ENCODE measurements at places on chromosomes 5 and 9.
A peak's percentile ranks its signal among the peaks of the same experiment; 100 is the strongest.

GRCh38 chr5:177358370-177358819 lies 671 bp downstream of the RGS14 start:
- no peak for DNase-seq

- no peak for DNase-seq
These were observed 20.2 kb downstream of the SIL1 start for GRCh38 chr5:139177809-139178588.

- no peak for DNase-seq
These were observed 266.2 kb downstream of the SPATA31D1 start for GRCh38 chr9:82254646-82255367.

DNA sequence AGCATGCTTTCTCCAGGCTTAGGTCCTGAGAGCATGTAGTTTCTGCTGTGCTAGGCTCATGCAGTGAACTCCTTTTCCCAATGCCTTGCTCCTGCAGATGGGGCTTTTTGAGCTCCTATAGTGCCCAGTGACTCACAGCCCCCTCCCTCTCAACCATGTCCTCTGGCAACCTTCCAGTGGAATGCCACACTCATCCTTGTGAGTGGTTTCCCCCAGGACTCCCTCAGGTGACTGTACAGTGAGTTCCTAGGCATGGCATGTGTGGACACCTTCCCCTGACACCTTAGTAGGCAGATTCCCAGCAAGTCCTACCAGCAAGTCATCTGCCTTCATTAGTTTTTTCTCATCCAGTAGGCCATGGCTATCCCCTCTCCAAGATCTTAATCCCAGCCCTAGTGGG lies 72.4 kb upstream of the CXCL14 start:
- peak; percentile 2 for DNase-seq

DNA sequence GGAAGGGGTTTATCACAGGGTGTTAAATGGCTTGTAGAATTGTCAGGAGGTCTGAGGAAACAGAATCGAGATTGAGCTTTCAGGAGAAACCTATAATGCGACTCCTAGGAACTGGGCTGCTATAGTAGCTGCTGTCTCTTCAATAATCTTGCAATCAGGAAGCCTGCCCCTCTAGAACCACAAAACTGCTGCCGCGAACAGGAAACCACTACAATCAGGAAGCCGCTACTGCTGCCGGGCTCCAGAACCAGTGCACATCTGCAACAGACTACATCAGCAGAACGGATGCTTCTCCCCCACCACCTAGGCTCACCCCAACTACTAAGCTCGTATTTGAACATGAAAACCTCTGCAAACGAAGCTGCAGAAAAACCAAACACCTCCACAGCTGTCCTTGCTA lies 31.6 kb downstream of the TNFSF8 start:
- DNase-seq = no peak

DNA sequence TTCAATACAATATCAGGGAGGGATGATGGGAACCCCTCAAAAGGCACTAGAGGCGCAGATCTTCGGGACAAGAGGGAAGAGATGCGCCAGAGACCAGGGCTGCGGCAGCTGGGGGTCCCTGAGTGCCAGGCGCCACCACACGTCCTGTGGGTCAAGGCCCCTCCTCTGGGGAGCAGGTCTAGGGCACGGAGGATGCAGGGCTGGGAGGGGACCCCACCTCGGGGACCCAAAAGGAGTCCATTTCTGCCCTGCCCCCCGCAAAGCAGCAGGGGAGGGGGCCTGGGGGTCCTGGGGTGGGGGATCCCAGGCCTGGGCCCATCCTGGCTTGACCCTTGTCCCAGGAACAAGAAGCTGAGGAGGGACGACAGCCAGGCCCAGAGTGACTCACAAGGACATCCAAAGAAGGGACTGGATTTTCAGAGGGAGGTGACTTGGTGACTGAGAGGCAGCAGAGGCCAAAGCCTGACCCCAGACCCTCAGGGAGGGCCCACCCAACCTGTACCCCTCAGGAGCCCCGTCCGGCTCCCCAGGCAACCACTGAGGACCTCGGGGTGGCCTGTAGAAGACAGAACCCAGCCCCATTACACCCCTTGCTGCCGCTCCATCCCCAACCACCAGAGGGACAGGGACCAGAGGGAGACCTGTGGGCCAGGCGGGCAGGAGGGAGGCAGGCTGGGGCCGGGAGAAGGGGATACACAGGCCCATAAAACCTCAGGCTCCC lies 54.2 kb downstream of the LRSAM1 start:
- peak; percentile 43 for DNase-seq

GRCh38 chr5:138961221-138961620 lies 86.1 kb upstream of the LRRTM2 start:
- DNase-seq = no peak

- DNase-seq = no peak
These were observed 152.3 kb downstream of the NR3C1 start for GRCh38 chr5:143251190-143251589.

DNA sequence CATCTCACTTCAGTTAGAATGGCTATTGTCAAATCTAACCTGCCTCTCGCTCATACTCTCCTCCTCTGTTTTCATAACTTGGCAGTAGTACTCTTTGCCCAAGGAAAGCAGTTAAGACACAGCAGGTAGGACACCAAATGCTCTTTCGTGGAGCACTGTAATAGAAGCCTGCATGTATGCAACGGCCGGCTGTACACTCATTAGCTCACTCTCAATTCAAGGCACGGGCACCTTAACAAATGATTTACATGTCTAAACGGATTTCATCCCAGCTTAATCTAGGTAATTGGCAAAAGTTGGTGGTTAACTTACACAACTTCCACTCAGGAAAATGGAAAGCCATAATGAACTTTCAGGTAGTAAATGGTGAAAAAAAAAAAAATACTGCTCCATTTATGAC lies 14.9 kb downstream of the DEPDC1B start:
- DNase-seq = no peak

DNA sequence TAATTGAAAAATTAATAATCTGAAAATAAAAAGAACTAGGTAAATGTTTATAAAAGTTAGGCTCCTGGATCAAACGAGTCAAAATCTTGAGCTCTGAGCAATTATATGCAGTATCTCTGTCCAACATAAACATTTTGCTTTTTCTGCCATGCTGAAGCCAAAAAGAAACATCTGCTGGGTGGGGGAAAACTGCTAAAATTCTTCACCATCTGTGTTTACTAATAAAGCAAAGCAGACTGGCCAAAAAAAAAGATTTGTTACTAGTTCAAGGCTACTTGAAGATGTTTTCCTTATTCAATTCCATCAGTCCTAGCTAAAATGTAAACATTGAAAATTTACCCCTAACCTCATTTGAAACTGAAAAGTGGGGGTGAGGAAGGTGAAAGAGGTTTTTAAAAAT lies 29.7 kb downstream of the GTF3C4 start:
- no peak for DNase-seq

DNA sequence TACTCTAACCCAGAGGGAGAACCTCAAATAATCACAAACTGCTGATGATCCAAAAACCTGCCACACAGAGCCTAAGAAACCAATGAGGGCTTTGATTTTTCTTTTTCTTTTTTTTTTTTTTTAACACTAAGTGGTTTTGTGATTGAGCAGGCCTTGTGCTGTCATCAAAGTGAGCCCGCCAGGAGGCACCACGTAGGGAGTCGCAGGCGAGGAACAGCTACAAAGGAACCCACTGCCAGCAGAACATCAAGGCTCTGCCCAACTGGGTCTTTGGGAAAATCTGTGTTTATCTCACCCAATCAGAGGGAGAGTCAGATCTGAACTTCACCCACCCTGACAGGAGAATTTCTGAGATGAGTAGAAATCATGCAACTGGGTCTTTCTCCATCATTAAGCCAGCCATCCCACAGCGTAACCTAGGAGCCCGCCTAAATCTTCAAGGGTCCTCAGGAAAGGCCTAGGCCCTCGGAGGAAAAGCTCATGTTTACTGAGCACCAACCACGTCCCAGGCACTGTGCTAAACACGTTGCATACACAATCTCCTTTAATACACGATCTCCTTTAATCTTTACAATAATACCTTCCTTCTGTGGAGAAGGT lies 126.9 kb upstream of the FSTL4 start:
- DNase-seq = no peak

- DNase-seq = no peak
These were observed 81.6 kb downstream of the PLPP1 start for GRCh38 chr5:55453211-55453610.

- no peak for DNase-seq
These were observed 29.6 kb upstream of the GRXCR2 start for GRCh38 chr5:145902421-145902820.

- DNase-seq = no peak
These were observed 258.0 kb downstream of the YTHDC2 start for GRCh38 chr5:113771483-113771882.

GRCh38 chr5:15326932-15327331 lies 173.0 kb upstream of the FBXL7 start:
- DNase-seq = no peak

GRCh38 chr5:42583322-42583721 lies 160.1 kb downstream of the GHR start:
- DNase-seq = peak; percentile 73

GRCh38 chr9:70065572-70065971 lies 21.9 kb downstream of the MAMDC2 start:
- no peak for DNase-seq

GRCh38 chr9:129458663-129459546 lies 162.0 kb downstream of the C9orf50 start:
- no peak for DNase-seq

DNA sequence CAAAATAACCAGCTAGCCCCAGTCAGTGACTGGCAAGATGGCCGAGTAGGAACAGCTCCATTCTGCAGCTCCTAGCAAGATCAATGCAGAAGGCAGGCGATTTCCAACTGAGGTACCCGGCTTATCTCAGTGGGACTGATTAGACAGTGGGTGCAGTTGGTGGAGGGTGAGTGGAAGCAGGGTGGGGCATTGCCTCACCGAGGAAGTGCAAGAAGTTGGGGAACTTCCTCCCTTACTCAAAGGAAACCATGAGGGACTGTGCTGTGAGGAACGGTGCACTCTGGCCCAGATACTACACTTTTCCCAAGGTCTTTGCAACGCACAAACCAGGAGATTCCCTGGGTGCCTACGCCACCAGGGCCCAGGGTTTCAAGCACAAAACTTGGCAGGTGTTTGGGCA lies 9.6 kb upstream of the BTNL8 start:
- no peak for DNase-seq

- DNase-seq = no peak
These were observed 327.8 kb downstream of the FBXL7 start for GRCh38 chr5:15827741-15828140.

GRCh38 chr5:3598207-3598606 lies 2.6 kb downstream of the IRX1 start:
- no peak for DNase-seq

GRCh38 chr9:114477642-114478041 lies 27.6 kb downstream of the WHRN start:
- no peak for DNase-seq

DNA sequence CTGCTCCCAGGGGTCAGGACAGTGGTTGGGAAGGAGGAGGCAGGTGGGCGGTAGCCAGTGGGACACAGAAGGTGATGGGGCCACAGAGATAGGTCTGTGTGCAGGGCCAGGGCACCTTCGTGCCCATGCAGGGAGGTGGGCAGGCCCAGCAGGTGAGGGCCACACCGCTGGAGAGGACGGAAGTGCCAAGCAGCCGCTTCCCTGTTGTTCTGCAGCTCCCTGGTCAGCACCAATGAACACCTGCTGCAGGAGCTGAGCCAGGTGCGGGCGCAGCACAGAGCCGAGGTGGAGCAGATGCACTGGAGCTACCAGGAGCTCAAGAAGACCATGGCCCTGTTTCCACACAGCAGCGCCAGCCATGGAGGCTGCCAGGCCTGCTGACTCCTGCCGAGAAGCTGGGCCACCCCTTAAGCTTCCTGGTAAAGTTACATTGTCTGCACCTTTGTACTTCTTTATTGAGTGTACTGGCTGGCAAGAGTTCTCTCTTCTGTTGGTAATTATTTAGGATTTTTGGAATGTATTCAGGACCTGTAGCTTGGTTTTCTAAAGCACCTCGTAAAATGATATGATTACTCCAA lies 40.3 kb downstream of the TPPP start:
- no peak for DNase-seq

GRCh38 chr5:175867587-175868347 lies 3.6 kb upstream of the CPLX2 start:
- no peak for DNase-seq

- peak; percentile 99 for DNase-seq
These were observed 30.5 kb upstream of the ZSWIM6 start for GRCh38 chr5:61301341-61302199.

GRCh38 chr5:123755653-123756317 lies 243.8 kb downstream of the CSNK1G3 start:
- peak; percentile 59 for DNase-seq

GRCh38 chr5:59327191-59327980 lies 566.1 kb downstream of the PDE4D start:
- DNase-seq = no peak

DNA sequence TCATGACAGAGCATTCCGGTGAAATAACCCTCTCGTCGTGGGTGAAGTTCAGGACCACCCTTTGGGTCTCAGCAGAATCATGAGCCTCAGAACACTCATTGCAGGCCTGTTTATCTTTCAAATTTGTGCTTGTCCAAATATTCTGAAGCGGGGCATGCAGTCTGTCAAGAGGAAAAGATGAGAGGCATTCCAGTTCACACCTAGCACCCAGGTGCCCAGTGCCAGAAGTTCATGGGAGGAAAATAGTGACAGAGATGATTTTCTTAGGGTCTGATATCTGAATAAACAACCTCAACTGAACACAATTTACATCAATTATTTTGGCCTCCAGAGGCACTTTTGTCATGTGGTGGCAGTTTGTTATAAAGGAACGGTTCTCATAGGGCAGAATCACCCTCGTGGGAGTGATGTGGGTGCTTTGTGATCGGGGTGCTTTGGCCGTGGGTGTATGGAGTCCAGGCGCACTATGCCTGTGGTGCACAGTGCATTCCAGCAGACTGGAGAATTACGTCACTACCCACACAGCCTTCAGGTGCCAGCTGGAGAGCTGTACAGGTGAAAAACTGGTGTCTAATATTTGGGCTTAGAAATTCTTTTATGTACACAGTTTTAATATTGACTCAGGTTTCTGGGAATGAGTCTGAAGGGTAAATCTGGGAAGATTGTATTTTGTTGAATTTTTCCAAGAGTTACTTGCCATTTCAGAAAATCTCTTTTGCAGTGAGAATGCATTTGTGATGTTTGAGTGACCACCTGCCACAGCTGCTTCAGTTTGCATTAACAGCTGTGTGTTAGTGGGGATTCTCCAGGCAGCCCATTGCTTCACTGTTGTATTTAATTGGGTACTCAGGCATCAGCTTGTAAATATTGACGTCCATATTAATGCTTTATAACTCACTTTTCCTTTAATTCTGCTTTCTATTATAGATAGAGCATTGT lies 289.3 kb downstream of the FANCC start:
- DNase-seq = no peak

DNA sequence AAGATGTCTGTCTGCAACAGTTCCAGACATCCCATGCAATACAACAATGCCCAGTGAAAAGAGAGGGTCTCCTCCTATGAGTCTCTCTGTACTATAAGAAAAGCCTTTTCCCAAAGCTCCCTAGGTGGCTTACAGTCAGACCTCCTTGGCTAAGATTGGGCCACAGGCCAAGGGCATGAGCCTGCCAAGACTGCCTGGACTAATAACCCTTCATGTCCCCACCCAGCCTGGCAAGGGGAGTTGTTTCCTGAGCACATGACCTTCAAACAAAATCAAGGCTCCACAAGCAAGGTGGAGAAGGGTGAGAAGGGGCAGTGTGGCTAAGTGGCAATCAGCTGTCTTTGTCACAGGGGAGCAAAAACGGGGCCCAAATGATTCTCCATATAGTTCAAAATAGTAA lies 75.6 kb upstream of the ZSWIM6 start:
- peak; percentile 52 for DNase-seq

- DNase-seq = no peak
These were observed 814 bp downstream of the KIF12 start for GRCh38 chr9:114098021-114098935.
